ENCODE measurements at places on chromosomes 11 and 22.

GRCh38 chr11:107683061-107683460 is 28.8 kb downstream of the SLN start:
- DNase-seq: no peak

- no peak for DNase-seq
These were observed 98.5 kb downstream of the TMEM135 start for GRCh38 chr11:87136236-87136635.

- no peak for DNase-seq
These were observed 78.4 kb upstream of the TP53I11 start for GRCh38 chr11:45028911-45029682.

- DNase-seq: no peak
These were observed 846.2 kb downstream of the BRD1 start for GRCh38 chr22:48981371-48982061.

GRCh38 chr11:117361432-117361831 is 33.8 kb downstream of the CEP164 start:
- no peak for DNase-seq

- DNase-seq: no peak
These were observed 102.1 kb downstream of the FCHSD2 start for GRCh38 chr11:73040046-73040445.

- DNase-seq: no peak
These were observed 22.4 kb downstream of the CAPN1 start for GRCh38 chr11:65204143-65204542.

- DNase-seq: no peak
These were observed 27.4 kb downstream of the IL18BP start for GRCh38 chr11:72026090-72026489.

DNA sequence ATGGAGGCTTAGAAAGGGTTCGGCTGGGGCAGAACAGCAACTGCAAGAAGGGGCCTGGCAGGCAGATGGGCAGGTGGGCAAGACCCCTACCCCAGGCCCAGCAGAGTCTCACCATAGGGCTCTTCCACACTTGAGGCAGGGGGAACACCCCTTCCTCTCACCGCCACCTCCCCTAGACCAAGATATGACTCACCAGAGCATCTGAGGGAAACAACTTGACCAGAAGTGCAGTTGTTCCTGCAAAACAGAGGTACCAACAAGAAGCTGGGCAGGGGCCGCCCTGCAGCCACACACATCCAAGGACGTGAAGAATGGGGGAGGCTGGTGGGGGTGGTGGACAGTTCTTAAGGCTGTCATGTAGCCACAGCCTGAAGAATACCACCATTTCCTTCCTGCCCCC is 10.9 kb downstream of the TMPRSS5 start:
- DNase-seq: no peak

DNA sequence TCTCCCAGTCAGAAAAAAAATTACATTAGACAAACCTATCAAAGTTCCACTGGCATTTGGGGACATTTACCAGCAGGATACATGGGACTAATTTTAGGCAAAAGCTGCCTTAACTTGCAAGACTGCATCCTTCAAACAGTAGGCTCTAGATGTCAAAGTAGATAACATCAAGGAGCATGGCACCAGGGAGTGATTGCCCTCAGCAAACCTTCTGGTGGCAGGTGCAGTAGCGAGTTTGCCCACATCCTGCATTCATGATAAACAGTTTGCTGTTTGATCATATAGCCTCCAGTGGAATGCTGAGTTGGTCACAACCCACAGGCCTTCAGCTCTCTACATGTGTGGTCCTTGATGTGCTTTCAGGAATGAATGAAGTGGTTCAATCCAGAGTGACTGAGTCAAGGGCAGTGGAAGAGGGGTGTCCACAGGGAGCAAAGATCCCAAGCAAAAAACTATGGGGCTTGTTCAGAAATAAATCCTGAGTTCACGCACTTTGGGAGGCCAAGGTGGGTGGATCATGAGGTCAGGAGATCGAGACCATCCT is 12.0 kb downstream of the SCGB1D2 start:
- DNase-seq: no peak

DNA sequence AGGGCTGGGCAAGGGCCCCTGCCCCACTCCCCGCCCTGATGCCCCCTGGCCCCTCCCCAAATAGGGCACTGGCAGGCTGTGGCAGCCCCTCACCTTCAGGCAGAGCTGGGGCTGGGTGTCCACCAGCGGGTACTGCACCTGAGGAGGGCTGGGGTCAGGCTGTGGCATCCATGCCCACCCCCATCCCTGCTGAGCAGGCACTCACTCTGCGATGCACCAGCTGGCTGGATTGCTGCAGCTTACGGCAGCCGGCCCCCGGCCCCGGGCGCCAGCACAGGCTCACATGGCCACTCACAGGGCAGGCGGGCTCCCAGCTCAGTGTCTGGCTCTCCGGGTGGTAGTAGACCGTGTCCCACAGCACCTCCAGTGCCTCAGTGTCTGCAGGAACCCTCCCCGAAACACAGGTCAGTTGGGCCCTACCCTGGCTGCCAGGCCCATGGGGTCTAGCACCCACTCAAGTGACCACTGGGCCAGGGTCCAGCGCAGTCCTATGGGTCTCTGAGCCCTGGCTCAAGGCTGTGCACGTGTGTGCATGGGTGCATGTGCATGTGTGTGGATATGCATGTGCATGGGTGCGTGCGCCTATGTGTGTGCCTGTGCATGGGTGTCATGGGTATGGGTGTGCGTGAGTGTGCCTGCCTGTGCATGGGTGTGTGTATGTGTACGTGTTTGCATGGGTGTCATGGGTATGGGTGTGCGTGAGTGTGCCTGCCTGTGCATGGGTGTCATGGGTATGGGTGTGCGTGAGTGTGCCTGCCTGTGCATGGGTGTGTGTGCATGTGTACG is 14.4 kb downstream of the IL17REL start:
- no peak for DNase-seq

DNA sequence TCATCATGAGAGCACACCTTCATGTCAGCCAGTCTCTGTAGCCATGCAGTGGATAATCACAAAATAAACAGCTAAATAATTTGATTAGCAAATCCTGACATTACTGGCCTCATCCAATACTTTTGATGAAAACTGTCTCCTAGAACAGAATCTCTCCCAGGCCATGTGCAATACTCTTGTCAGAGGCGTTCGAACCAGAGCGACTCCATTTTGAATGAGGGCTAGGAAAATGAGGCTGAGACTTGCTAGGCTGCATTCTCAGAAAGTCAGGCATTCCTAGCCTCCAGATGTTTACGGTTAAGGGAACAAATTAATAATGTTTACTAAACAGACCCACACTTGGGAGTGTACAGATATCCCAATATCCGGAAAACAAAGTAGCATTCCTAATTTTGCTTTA is 69.9 kb downstream of the FAM168A start:
- DNase-seq: no peak

DNA sequence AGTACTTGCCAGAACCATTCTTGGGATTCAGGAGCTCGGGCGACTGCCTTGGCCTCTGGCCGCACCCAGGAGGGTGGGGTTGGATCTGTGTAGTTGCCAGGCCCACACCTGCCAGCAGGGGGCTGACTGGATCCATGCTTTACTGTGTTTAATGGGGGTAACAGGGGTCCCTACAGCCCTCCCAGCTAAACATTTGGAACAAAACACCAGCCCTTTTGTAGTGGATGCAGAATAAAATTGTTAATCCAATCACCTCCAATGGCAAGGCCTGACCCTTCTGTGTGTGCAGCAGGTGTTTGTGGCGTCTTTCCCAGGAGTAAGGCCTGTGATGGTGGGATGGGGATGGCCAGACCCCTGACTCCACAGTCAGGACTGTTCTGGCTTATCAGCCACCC is 22.5 kb downstream of the SUN2 start:
- DNase-seq: no peak

- no peak for DNase-seq
These were observed 120.1 kb upstream of the SLC5A12 start for GRCh38 chr11:26841818-26842473.

- DNase-seq: no peak
These were observed 593.5 kb upstream of the FAT3 start for GRCh38 chr11:91630916-91631673.

GRCh38 chr22:28884747-28885350 is 1.5 kb downstream of the ZNRF3 start:
- DNase-seq: no peak

DNA sequence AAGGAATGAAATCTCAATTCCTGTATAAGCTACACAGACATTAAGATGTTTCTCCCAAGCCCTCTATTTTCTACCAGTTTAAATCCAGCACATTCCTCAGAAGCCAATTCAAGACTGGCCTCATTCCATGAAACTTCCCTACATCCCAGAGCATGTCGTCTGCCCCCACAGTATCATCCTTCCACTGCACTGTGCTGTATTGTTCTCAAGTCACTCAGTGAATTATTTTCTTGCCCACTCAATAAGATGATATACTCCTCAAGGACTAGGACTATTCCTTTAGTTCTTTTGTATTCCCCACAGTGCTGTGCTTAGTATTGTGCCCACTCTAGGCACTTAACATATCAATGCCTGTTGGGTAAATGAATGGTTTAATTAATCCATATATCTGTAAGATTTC is 203.1 kb upstream of the BLID start:
- DNase-seq: no peak

DNA sequence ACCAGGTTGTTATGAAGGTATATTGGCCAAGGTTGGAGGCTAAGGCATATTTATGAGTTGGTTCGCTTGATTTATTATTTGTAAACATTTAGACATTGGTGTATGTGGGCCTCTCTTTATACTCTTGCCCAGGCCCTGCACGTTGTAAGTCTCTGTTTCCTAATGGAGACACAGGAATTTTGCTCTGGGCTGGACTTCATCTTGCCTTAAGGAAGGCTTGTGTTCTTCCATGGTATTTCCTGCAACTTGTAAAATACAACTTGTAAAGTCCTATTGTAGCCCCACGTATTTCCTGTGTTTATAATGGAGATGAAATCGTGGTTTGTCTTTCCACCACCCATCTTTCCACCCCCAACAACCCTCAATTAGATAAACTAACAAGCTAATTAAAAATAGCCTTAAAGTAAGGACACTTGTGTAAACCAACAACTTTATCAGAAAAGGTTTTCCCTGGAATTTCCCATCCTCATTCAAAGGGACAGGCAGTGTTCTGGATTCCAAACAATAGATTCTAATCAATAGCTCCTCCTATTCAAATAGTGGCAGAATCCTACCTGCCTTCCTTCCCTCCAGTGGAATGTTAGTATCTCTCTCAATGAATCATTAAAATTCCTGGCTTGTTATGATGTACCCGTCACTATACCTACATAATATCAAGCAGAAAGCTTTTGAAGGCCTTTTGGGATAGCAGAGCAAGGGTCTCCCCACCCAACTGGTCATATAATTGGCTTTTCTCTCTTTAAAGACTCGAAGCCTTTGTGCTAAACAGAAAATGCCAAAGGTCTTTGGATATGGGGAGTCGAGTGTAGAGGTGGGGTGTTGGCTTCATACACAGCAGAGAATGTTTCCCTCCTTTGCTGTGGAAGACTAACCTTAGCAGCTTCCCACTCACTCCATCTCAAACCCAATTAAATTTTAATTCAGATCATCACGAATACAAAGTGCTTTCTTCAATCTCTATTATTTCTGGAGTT is 77.1 kb downstream of the UBASH3B start:
- no peak for DNase-seq

All from activated T-cell treated with anti-CD3 and anti-CD28 coated beads for 24 hours (primary cell).